ENCODE measurements at places on chromosomes 7 and 10. TPM values are rescaled to one million over a fixed set of nuclear protein-coding genes. Genes with fewer than 3 reads are reported as not detected.

The AGR2 gene
- not detected for total RNA-seq

DNA sequence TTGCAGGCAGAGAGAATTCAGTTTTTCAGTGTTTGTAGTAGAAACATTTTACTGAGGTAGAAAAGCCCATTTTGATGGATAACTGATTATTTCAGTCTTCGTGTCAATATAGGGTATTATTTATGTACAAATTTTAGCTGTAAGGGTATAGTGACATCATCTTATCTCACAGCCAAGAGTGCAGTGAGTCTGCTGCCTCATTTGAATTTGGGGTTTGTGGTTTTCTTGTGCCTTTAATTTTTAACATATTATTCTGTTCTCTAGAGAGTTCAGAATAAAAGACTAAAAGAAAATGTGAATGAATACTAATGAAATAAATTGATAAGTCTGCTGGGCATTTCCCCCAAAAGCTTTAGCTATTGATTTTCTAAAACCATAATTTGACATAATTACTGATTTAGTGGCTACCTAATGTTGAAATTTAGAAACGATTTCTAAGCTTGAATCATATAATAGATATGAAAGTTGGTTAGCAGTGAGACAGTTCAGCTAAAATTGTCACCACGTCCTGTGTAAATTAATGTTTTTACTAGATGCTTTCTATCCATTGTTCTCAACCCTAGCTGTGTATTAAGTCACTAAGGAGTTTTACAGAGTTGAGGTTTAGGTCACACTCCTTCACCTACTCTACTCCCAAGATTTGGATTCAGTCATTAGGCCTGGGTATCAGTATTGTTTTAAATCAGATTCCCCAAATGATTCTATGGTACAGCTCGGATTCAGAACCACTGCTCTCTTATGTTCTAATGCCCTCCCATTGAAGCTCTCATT lies 37.3 kb downstream of the ACADSB start:
- DNase-seq, result no peak
- H3K27me3 ChIP-seq, result no peaks in the 10 kb centered on the region
- no peaks in the 10 kb centered on the region for H3K4me1 ChIP-seq
- H3K4me3 ChIP-seq, result no peak overlapping the region
- no peak overlapping the region for H3K27ac ChIP-seq
- peaks cover 20% of the 10 kb centered on the region for H3K36me3 ChIP-seq

The OR6B1 gene
- total RNA-seq, result not detected

The CRYGN gene
- not detected for total RNA-seq

- no peak overlapping the region for H3K4me3 ChIP-seq
- DNase-seq, result no peak
- no peaks in the 10 kb centered on the region for H3K4me1 ChIP-seq
- H3K36me3 ChIP-seq, result no peaks in the 10 kb centered on the region
- no peaks in the 10 kb centered on the region for H3K27me3 ChIP-seq
These were observed 109.9 kb downstream of the ZMIZ1 start for GRCh38 chr10:79178614-79179163.

- DNase-seq, result no peak
- no peak overlapping the region for H3K27ac ChIP-seq
- no peaks in the 10 kb centered on the region for H3K27me3 ChIP-seq
- H3K4me3 ChIP-seq, result no peak overlapping the region
- no peaks in the 10 kb centered on the region for H3K36me3 ChIP-seq
These were observed 921.4 kb upstream of the CELF2 start for GRCh38 chr10:10096296-10096695.

DNA sequence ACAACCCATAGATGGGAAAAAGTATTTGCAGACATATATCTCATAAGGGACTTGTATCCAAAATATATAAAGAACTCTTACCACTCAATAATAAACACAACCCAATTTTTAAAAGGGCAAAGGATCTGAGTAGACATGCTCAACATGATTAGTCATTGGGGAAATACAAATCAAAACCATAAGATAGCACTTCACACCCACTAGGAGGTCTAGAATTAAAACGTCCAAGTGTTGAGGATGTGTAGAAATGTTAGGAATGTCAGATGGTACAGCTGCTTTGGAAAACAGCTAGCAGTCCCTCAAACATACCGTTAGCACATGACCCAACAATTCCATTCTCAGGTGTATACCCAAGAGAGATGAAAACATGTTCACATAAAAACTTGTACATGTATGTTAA lies 8.3 kb downstream of the PSTK start:
- H3K27me3 ChIP-seq, result no peaks in the 10 kb centered on the region
- no peaks in the 10 kb centered on the region for H3K4me1 ChIP-seq
- no peak overlapping the region for H3K27ac ChIP-seq
- no peak for DNase-seq
- no peak overlapping the region for H3K4me3 ChIP-seq

DNA sequence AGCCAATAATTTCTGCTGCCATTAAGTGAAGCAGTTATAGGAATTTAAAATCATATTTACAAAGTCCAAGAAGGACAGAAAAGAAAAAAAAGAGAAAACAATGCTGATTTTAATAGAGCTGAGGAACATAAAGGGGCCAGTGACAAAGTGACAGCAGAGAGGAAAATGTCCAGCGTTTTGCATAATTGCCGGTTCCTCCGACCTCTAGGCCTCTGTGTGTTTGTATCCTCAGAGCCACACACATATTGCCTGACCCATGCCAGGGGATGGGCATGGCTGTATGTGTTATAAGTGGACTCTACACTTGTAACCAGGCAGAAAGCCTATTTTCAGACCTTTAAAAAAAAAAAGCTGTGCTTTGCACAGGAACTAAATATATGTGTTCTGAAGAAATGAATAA lies 366.8 kb upstream of the C7orf33 start:
- H3K4me3 ChIP-seq, result no peak overlapping the region
- no peak overlapping the region for H3K27ac ChIP-seq
- H3K36me3 ChIP-seq, result no peaks in the 10 kb centered on the region
- H3K4me1 ChIP-seq, result no peaks in the 10 kb centered on the region
- no peak for DNase-seq

DNA sequence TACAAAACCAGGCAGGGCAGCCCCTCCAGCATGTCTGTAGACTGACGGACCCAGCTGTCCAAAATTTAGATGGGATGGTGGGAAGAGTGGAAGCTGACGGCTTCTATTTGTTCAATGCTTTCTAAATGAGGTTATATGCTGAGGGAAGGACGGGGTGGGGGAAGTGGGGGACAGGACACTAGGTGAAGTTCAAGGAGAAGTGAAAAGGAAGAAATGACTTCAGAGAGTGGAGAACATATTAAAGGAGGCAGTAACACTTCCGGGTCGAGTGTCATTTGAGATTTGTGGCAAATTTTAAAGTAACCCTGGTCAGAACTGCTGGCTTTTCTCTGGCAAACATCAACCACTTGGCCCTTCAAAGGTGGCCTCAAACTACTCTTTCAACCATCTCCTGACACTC lies 9.4 kb downstream of the PIP4K2A start:
- H3K36me3 ChIP-seq, result no peaks in the 10 kb centered on the region
- peaks cover 100% of the 10 kb centered on the region for H3K4me1 ChIP-seq
- no peak for DNase-seq
- no peaks in the 10 kb centered on the region for H3K27me3 ChIP-seq
- H3K27ac ChIP-seq, result no peak overlapping the region
- H3K4me3 ChIP-seq, result no peak overlapping the region

The OR2A42 gene
- total RNA-seq, result not detected

The ACSM6 gene
- total RNA-seq, result not detected

GRCh38 chr10:99560277-99561126 lies 27.8 kb downstream of the NKX2-3 start:
- no peak overlapping the region for H3K4me3 ChIP-seq
- H3K36me3 ChIP-seq, result no peaks in the 10 kb centered on the region
- no peak for DNase-seq
- no peaks in the 10 kb centered on the region for H3K27me3 ChIP-seq
- peaks cover 9% of the 10 kb centered on the region for H3K4me1 ChIP-seq

GRCh38 chr7:83574616-83575015 lies 74.3 kb downstream of the SEMA3E start:
- H3K27ac ChIP-seq, result no peak overlapping the region
- H3K36me3 ChIP-seq, result no peaks in the 10 kb centered on the region
- H3K4me3 ChIP-seq, result no peak overlapping the region
- no peaks in the 10 kb centered on the region for H3K27me3 ChIP-seq
- DNase-seq, result no peak

DNA sequence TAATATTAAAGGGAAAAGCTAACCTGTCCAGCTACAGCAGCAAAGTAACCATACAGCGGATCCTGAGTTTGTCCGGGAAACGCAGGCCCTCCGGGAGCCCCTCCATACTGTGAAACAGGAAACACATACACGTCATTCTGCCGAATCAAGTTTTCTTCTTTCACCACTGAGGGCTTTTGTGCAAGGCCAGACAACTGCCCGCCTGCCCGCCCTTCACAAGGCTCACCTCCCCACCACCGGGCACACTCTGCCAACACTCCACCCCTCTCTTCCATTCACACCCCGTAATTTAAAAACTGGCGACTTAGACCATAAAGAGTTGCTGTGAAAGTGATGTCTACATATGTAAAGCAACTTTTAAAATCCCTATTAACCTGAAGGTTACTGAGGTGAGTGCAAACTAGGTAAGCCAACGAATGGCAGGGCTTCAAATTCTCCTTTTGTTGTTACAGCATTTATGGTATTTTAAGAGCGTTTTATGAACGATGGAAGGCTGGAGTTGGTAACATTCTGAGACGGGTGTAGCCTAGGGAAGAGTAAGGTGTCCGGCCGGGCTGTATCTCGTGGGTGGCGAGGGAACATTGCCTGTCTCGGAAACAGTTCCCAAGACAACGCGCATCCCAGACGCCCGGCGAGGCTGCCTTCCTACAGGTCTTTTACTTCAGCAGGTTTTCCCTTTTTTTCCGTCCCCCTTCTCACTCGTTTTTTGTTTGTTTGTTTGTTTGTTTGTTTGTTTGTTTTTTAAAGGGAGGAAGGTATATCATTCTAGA lies 817 bp downstream of the SRI start:
- H3K27ac ChIP-seq, result peak overlapping the region; percentile 76
- H3K36me3 ChIP-seq, result peaks cover 15% of the 10 kb centered on the region
- peak; percentile 25 for DNase-seq
- peak overlapping the region; percentile 77 for H3K4me3 ChIP-seq
- H3K27me3 ChIP-seq, result no peaks in the 10 kb centered on the region
- H3K4me1 ChIP-seq, result peaks cover 24% of the 10 kb centered on the region

DNA sequence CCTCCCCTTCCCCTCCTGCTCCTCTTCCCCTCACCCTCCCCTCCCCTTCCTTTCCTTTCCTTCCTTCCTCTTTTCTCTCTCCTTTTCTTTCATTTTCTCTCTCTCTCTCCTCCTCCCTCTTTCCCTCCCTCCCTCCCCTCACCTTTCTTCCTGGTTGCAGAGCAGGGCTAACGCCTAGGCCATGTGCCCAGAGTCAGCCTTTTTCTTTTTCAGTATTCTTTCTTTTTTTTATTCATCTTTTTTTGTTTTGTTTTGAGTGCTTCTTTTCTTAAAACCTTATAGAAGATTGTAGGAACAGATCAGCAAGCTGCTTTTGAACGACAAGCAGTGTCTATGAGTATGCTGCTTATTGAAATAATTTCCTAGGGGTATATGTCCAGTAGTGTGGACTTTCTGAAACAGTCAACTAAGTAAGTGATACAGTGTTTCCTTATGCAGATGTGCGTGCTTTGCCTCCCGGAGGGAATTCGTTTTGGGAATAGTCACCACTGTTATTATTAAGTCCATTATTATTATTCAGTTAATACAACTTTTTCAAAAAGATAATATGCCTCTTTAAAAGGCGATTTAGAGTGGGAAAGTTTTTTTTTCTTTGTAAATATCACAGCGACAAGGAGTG lies 219.2 kb downstream of the CAMK1D start:
- no peak overlapping the region for H3K4me3 ChIP-seq
- no peak overlapping the region for H3K27ac ChIP-seq
- no peaks in the 10 kb centered on the region for H3K27me3 ChIP-seq
- no peak for DNase-seq

The TDRD1 gene
- total RNA-seq, result 0.39 TPM

The SUGCT gene
- total RNA-seq, result 1.7 TPM

DNA sequence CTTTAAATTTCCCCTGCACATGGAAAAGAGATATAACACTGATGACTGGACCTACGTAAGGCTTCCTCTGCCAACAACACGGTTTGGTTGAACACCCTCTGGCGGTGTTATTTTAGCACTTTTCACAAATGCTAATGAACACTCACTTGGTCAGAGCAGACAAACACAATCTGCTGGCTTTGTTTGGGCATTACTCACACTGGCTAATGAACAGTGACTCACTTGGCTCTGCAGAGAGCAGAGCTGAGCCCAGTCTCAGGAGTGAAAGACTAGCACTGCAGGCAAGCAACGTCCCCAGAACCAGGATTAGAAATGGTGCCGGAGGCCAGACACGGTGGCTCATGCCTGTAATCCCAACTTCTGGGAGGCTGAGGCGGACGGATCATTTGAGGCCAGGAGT lies 430.8 kb downstream of the PLXNA4 start:
- no peaks in the 10 kb centered on the region for H3K36me3 ChIP-seq
- no peak overlapping the region for H3K27ac ChIP-seq
- H3K4me3 ChIP-seq, result no peak overlapping the region
- H3K27me3 ChIP-seq, result no peaks in the 10 kb centered on the region

DNA sequence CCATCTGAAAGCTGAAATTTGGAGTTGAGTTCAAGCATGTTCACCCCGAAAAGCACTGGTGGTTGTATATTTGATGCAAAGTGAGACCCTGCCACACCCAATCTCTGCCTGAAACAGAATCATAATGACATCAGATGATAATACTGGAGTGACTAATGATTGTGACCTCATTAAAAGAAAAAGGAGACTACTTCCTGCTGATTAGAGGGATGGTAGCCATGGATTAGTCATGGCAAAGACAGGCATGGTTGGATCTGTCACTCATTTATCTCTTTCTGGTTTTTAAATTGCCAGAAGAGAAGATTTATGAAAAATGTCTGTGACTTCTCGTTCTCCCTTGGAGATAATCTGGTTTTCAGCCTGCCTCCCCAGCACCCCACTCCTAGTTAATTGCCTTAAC lies 101.2 kb downstream of the BAMBI start:
- no peaks in the 10 kb centered on the region for H3K36me3 ChIP-seq
- H3K4me3 ChIP-seq, result no peak overlapping the region
- no peak overlapping the region for H3K27ac ChIP-seq
- H3K27me3 ChIP-seq, result no peaks in the 10 kb centered on the region
- H3K4me1 ChIP-seq, result no peaks in the 10 kb centered on the region
- no peak for DNase-seq

The TMEM120A gene
- 31.2 TPM for total RNA-seq

The PLAC9 gene
- not detected for total RNA-seq

- H3K4me3 ChIP-seq, result no peak overlapping the region
- H3K27ac ChIP-seq, result no peak overlapping the region
- H3K27me3 ChIP-seq, result no peaks in the 10 kb centered on the region
- no peaks in the 10 kb centered on the region for H3K36me3 ChIP-seq
- H3K4me1 ChIP-seq, result no peaks in the 10 kb centered on the region
- no peak for DNase-seq
These were observed 147.9 kb downstream of the DGKB start for GRCh38 chr7:14754631-14755030.

- no peak for DNase-seq
- no peak overlapping the region for H3K27ac ChIP-seq
- H3K27me3 ChIP-seq, result no peaks in the 10 kb centered on the region
These were observed 14.6 kb upstream of the USP6NL start for GRCh38 chr10:11626071-11626470.

All from CD4-positive, alpha-beta memory T cell (primary cell).